ENCODE measurements at places on chromosomes 3 and 15.

- DNase-seq = peak; percentile 66
Observed at GRCh38 chr3:187012609-187013051, 82.3 kb downstream of the ST6GAL1 start.

- DNase-seq = no peak
Observed at GRCh38 chr15:79455361-79455760, 23.2 kb downstream of the MINAR1 start.

GRCh38 chr3:74643636-74644035, 29.2 kb upstream of the CNTN3 start:
- DNase-seq = no peak

GRCh38 chr3:40962721-40963120, 236.6 kb upstream of the CTNNB1 start:
- no peak for DNase-seq

GRCh38 chr3:47319956-47320355, 37.2 kb downstream of the KLHL18 start:
- DNase-seq = no peak

DNA sequence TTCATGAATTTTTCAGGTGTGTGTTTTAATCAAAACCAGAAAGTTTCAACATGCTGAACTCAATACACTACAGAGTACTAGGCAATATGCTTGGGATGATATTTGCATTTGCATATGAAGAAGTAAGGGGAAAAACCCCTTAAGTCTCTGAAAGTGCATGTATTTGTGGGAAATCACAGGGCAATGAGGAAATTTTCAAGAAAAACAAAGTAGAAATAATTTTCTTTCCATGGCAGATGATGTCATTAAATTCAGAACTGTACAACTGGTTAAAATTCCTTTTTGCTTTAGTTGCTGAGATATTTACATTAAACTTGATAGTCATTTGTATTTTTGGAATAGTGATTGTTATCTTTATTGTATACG, 294.0 kb upstream of the TBC1D5 start:
- no peak for DNase-seq

- DNase-seq = no peak
Observed at GRCh38 chr3:64988188-64988587, 300.4 kb upstream of the ADAMTS9 start.

GRCh38 chr15:82231233-82231632, 31.3 kb downstream of the EFL1 start:
- DNase-seq = no peak

DNA sequence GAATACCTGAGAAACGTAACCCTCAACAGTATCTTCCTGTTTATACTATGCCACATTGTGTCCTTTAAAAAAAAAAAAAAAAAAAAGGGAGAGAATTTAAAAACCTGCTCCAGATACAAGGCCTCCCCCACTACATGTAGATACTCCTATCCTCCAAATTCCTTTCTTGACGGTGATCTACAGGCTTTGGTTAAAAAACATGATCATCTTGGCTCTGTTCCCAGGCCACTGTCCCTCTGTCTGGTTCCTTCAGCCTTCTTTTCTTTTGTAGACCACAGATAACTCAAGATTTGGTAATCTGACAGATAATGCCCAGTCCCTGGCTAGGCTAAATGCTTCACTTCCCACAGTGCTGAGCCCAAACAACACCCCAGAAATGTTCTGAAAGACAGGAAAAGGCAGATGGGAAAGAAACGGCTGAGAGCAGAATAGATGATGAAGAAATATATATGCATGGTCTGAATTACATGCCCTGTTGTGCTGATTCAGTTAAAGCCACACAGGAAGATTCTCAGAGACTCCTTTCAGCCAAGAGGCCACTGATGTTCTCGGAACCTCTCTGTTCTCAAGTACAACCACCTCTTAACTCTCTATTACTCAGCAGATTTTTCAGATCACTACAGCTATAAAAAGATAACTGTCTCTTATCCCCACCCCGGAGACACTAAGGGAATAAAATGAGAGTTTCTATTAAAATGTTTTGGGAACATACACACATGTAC, 48.3 kb downstream of the NPTN start:
- no peak for DNase-seq

DNA sequence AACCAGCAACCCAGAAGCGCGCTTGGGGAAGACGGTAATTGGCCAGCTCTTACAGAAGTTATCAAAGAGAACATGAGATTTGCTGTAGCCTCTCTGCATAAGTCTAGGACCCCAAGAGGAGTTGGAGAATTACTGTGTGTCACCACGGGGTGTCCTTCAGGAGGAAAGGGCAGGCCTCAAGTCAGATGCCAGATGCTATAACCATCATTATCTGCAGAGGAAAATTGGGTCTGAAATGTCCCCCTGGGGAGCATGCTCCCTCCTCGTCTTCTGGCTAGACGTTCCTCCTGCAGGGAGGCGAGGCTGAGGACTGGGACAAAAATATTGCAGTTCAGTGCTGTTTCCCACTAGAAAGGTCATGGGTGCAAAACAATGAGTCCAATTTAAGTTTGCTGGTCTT, 380.5 kb upstream of the CFAP20DC start:
- no peak for DNase-seq

- DNase-seq = no peak
Observed at GRCh38 chr15:89139613-89140499, 51.6 kb downstream of the ABHD2 start.

GRCh38 chr3:196219970-196220311, 3.6 kb downstream of the SLC51A start:
- no peak for DNase-seq

DNA sequence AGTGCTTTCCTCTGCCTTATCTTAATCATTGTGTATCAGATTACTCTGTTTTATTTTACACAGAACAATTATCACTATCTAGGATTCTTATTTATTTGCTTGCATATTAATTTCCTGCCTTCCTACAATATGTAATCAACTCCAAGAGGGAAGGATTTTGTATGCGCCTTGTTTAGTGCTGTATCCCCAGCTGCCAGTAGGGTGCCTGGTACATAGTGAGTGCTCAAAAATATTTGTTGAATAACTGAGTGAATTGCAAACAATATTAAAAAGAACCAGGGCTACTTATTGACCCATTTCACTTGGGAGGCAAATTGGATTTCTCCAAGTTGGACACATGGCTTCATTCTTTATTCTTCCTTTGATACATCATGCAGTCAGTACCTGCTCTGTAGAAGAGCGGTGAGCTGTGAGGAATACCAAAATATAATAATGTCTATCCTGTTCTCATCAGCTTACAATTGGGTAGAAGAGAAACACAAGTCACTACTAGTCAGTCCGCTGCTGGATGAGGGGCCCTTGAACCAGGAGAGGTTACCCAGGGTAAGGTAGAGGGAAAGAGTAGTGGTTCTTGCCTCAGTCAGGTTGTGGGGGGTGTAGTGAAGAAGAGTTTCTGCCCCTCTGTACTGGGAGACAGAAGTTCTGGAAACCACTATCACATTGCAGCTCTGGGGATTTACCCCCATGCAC, 233.9 kb upstream of the ZBTB20 start:
- DNase-seq = no peak

GRCh38 chr3:122627301-122627700, 49.9 kb downstream of the PARP15 start:
- no peak for DNase-seq

DNA sequence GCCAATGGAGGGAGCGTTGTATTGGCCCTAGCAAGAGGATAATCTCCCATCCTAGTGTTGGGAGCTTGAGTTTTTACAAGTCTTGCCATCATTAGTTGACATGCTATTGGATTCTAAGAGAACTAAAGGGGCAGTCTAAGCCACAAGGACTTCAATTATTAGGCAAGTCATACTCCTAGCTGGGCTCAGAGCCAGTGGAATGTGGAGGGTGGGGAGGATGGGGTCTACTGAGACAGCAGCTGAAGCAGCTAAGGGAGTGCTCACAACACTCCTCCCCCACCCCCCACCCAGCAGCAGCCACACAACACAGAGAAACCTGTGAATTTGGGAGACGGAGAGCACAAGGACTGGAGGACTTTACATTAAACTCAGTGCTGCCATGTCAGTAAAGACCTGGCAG, 27.9 kb downstream of the FRG2C start:
- DNase-seq = no peak

GRCh38 chr15:27792756-27793264, 306.3 kb downstream of the OCA2 start:
- DNase-seq = no peak

DNA sequence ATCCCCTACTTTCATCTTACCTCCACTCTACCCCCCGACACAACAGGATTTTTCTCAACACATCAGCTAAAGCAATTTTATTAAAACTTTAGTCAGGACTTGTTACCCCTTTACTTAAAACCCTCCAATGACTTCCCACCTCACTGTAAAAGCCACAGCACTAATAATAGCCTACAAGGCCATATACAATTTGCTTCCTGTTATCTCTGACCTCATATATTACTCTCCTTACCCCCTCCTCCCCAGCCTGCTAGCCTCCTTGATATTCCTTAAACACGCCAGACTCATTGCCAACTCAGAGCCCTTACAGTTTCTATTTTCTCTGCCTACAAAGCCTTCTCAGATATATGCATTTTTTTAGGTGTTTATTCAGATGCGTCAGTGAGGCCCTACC, 54.4 kb downstream of the DCUN1D1 start:
- no peak for DNase-seq

DNA sequence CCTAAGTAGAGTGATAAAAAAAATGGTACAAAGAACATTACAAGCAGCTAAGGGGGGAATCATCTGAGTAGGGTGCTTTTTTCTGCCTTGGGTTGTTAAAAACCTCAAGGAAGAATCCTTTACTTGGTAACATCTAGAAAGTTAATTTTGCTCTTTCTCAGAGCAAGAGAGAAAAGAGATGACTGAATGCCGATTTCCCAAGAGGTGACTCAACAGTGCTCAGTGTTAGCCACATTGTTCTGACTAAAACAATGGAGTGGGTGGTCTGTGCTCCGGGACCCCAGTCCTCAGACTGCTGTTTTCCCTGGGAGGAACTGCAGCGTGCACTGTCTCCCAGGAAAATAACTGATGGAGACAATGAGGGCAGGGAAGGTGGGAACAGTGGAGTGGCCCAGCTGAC, 41.1 kb upstream of the RASGRP1 start:
- no peak for DNase-seq

GRCh38 chr3:126445506-126445905, 30.2 kb downstream of the ZXDC start:
- DNase-seq = no peak

DNA sequence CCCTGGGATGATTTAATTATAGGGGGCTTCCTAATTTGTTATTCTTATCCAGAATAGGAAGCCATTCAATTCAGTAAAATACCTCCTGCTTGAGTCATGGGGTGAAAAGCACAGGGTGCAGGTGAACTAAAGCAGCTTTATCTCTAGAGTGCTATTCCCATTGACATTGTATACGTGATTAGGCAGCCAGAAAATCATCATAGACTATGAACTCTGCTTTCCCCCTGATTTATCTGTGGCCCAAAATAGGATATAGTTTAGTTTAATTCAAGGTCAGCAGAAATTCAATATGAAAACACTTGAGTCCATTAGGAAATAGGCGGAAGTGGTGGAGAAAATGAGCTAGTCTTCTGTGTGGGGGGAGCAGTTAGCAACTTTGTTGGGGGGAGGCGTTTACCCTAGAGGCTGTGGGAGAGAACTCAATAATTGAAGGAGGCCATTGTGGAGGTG, 18.2 kb upstream of the PRKCI start:
- DNase-seq = no peak

DNA sequence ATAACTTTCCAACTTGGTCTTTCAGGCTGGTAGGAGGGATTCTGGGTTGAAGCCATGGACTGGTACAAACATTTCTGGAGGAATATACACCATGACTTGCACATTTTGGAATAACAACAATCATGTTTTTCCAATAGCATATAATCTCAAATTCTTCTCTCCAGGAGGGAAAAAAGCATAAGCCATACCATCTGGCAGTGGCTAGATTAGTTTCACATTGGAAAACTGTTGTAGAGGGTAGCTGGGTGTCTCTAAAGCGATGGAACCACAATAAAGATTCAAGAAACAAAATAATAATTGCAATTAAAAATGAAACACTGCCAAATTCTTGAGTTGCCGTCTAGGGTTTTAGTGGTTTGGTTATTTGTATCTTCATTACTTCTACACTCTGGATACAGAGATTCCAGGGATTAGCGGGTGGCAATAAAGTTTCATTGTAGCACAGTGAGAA, 278.5 kb upstream of the RASGRP1 start:
- no peak for DNase-seq

DNA sequence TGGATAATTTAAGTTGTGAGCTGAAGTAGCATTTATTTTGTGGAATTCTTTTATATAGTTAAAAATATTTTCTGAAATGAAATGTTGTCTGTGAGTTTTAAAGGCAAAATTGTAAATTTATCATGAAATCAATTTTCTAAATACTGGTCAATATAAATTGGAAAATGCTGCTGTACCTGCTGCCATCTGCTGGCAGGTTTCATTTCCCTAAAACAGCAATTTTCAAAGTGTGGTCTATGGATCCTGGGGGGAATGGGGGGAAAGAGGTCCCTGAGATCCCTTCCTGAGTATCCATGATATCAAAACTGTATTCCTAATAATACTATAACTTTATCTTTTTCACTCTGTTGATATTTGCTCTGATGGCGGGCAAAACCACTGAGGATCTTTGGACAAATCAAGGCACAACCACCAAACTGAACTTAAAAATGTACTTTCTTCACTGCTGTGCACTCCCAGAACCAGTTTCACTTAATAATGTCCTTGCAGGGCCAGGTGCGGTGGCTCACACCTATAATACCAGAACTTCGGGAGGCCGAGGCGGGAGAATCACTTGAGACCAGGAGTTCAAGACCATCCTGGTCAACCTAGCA, 17.2 kb upstream of the CCR4 start:
- peak; percentile 54 for DNase-seq

GRCh38 chr15:98683831-98684230, 35.5 kb downstream of the IGF1R start:
- no peak for DNase-seq

DNA sequence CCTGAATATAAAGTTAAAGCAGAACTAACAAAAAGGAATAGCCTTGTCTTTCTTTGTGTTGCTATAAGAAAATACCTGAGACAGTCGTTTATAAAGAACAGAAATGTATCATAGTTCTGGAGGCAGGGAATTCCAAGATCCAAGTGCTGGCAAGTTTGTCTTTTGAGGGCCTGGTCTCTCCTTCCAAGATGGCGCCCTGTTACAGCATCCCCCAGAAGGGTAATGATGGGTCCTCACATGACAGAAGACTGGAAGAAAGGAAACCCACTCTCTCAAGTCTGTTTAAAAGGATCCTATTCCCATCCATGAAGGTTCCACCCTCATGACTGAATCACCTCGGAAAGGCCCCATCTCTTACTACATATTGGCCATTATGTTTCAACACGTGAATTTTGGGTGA, 435.1 kb downstream of the MAGI1 start:
- DNase-seq = no peak

DNA sequence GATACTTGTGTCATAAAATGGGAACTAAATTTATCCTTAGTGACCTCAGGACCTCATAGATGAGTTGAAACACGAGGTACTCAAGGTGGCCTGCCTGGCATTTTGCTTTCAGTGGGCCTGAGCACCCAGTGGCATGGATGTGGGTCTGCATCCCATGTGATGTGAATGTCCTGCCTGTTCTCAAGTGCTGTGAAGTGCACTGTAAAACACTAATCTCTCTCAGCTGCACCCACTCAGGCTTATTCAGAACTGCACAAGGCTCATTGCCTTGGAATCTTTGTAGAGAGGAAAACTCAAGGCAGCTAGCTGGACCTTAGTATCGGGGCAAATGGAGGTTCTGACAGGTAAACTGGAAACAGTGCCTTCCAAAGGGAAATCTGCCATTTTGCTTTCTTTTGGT, 767.0 kb downstream of the TUSC7 start:
- no peak for DNase-seq

GRCh38 chr3:139909811-139910210, 25.2 kb upstream of the CLSTN2 start:
- DNase-seq = no peak

All from activated CD8-positive, alpha-beta T cell treated with anti-CD3 and anti-CD28 coated beads for 36 hours (primary cell).